ENCODE measurements at places on chromosomes 3 and 15.

DNA sequence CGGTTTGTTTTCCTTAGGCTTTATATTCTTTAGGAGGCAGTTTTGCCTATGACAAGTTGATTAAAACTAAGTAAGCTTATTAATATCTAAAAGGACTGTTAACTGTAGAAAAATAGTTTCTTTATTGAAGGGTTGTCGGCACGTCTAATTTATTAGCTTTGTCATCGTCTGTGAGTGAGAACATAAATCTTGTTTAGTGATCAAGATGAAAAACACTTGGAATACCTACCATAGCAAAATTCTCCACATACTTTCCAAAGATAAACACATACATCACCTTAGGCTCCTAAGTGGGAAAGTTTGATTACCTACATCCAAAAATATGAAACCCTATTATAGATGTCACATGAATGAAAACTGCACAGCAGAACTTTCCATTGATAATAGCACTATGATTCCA is 139.1 kb upstream of the BNIP2 start:
- DNase-seq: no peak

GRCh38 chr15:101504866-101505609 is 15.5 kb upstream of the PCSK6 start:
- DNase-seq: no peak

DNA sequence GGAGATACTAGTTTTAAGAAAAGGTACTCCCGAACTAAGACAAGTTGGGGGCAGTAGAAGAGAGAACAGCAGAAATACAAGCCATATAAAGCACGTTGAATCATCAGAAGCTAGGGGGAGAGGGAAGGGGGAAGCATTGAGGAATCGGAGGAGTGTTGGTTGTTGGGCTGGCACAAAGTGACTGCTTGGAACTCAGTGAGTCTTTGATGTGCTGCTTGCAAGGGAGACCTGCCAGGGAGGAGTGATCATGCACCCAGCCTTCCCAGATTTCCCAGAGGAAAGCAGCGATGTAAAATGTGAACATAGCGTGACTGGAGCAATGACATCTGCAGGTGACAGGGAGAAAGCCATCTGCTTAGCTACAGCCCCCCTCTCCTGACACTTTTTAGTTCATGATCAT is 192.4 kb upstream of the IL12A start:
- DNase-seq: no peak

DNA sequence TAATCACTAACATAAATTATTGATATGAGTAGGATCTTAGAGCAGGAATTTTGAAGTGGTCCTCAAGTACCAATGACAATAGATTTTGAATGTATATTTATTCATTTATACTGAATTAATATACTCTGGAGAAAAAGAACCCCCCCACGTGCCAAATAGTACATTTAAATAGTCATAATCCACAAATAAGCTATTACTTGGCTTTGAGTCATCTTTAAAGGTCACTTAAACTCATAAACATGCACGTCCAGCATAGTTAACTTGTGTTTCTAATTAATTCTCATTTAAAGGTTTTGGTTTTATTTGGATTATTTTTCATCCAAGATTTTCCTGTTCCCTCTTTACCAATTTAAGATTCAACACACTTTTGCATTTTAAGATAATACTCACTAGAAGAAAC is 35.1 kb downstream of the FGF7 start:
- no peak for DNase-seq

GRCh38 chr15:80852676-80853075 is 73.5 kb downstream of the CEMIP start:
- no peak for DNase-seq

- DNase-seq: no peak
These were observed 33.7 kb downstream of the DNAH1 start for GRCh38 chr3:52349611-52350395.

DNA sequence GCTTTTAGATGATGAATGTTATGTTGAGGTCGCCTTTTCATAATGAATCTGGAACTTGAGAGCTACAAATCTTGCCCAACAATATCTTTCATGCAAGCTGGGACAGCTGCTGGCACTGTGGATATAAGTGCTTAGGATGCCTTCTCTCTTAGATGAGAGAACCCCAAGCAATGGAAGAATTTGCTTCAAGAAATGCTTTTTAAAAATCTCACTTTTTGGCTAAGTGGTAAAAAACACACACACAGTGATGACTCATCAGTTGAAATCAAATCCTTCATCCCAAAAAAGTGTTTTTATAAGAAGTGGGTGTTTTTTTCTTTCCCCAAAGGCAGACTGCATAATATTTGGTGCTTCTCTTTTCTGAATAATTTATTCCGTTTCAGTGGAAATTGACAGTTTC is 38.4 kb upstream of the GALNT15 start:
- DNase-seq: no peak

DNA sequence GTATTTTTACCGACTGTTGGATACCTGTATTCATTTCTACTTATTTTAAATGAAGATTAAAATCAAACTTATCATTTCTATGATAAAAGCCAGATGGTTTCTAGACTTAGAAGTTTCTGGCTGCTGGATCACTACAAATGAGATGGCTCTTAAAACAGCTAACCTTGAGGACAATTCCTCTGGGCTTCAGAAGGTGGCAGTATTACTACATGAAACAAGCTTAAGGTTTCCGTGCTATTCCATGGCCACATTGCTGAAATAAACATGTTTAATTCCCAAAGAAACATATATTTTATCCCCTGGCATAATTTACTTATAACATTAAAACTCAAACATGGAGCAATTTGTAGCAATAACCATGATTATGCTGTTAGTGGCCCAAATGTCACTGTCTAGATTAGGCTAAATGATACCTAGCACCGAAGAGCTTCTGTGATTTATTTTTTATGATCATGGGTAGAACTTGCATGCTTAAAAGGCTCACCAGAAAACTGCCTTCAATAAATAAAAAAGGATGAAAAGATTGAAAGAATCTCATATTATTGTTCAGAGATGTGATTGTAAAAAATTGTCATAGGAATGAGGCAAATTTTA is 204.0 kb upstream of the NANOGP8 start:
- DNase-seq: peak; percentile 3

GRCh38 chr3:168121184-168122017 is 25.7 kb upstream of the GOLIM4 start:
- no peak for DNase-seq

GRCh38 chr3:85783291-85783690 is 824.5 kb downstream of the CADM2 start:
- DNase-seq: no peak

- DNase-seq: no peak
These were observed 112.1 kb downstream of the SLCO3A1 start for GRCh38 chr15:91965501-91966193.

DNA sequence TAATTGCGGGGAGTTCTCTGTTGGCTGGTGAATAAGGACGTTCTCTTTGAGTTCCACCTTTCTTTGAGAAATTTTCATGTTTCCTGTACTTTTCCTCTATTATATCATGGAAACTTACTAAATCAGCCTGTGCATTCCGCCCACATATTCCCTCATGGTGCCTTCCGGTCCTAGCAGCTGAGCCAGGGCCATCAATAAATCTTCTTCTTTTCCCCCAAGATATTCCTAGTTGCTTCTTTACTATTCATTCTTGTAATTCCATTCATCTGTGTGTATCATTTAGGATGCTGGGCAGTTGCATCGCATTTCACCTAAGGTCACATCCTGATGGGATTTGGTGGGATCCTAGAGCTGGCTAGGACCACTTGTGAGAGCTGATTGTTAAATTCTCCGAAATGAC is 139.2 kb downstream of the RBMS3 start:
- DNase-seq: no peak

Data from CD4-positive, alpha-beta T cell treated with Interferon alpha-2 for 1 hour (primary cell).